Left colon (tissue), 2 donors: ENCODE measurements at places on chromosomes 2 and 18.

DNA sequence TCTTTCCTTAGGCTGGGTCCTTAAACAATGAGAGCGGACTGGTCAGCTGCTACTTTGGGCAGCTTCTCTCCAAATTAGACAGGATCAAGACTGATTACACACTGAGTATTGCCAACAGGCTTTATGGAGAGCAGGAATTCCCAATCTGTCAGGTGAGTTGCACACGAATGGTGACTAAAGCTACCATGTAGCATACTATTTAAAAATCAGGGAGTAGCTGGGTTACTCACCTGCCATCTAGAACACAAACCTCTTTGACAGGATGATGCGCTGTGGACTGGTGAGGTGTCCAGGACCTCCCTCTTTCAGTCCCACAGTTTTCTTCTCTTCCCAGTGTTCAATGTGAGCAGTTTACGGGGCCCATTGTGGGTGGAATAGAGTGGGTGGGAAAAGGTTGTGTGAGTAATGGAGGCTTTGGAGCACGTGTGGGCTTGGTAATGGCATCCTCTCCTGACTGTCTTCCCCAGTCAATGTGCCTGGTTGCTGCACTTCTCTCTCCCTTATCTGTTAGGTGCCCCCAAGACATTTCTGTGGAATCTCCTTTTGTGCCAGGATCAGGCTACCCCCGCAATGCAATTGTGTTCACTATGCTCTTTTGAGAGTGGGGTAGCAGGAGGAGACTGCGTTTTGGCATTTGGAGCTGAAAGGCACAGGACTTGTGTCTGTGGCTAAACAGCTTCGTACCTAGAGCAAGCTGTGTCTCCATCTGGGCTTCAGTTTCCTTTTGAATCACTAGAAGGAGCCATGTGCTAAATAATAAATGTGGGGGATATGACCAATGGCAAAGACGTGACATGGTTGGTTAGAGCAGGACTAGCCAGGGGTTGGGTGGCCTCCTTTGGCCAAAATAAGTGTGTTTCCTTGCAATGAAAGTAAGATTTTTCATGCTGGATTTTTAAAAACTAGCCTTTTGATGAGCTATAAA lies 17.7 kb downstream of the SERPINB12 start:
- DNase-seq: no peak

GRCh38 chr2:54979321-54980044 lies 70.8 kb downstream of the RTN4 start:
- DNase-seq: peak; percentile 51

GRCh38 chr2:61763605-61764034 lies 90.2 kb downstream of the FAM161A start:
- DNase-seq: peak; percentile 81

GRCh38 chr2:237182422-237183123 lies 96.9 kb downstream of the COPS8 start:
- DNase-seq: no peak

- no peak for DNase-seq
These were observed 139.6 kb downstream of the MYO1B start for GRCh38 chr2:191384829-191385228.

- DNase-seq: no peak
These were observed 109.7 kb downstream of the CD8B2 start for GRCh38 chr2:106596844-106597243.

- no peak for DNase-seq
These were observed 286.7 kb upstream of the LRRTM1 start for GRCh38 chr2:80591233-80591632.

- DNase-seq: no peak
These were observed 61.0 kb upstream of the DTNA start for GRCh38 chr18:34649080-34649479.

DNA sequence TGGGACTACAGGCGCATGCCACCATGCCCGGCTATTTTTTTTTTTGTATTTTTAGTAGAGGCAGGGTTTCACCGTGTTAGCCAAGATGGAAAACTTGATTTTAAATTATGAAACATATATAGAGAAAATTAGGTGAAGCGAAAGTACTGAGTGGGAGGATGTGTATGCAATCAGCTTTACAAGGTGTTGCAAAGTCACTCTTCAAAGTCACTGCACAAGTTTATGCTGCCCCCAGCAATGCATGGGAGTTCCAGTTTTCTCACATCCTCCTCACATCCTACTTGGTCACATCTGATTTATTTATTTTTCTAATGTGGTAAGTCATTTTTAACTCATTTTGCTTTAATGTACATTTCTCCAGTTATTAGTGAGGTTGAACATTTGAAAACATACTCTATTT lies 49.2 kb upstream of the CHN1 start:
- DNase-seq: no peak

DNA sequence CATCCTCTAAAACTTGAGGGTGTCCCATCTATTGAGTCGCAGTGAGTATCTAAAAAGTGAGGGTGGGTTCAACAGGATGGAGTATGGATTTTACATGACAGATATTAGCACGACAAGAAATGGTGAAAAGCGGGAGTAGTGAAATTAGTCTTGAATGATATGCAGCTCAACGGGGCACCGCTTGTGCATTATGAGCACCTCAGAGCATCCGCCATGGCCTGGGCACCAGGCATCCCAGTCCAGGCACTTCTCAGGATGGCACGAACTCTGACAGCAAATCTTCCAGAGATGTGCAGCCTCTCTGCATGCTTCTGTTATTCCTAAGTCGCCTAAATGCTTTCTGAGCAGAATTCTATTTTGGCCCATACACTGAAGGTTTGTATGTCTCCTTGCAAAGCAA lies 57.1 kb downstream of the ZNF516 start:
- no peak for DNase-seq

- DNase-seq: no peak
These were observed 61.4 kb downstream of the TXNL1 start for GRCh38 chr18:56576826-56577573.
